ENCODE measurements at places on chromosomes 2 and 18.

DNA sequence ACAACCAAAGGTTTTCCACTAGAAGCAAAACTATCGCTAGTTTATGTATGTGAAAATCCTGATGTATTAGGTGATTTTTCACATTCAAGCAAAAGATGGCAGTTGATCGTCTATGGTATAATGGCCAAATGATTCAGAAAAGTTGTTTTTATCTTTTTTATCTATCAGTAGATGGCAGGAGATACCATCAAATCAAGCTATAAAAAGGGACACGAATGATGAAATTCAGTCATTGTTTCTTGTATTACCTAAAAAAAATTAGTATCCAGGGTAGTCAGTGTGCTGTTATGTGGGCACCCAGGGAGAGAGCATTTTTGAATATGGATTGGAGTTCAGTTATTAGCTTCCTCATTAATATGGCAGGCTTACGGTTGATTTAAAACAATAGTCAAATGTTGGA lies 22.9 kb upstream of the CAVIN2 start:
- no peak for DNase-seq

- DNase-seq = no peak
Observed at GRCh38 chr2:30230497-30231211, 680 bp upstream of the LBH start.

DNA sequence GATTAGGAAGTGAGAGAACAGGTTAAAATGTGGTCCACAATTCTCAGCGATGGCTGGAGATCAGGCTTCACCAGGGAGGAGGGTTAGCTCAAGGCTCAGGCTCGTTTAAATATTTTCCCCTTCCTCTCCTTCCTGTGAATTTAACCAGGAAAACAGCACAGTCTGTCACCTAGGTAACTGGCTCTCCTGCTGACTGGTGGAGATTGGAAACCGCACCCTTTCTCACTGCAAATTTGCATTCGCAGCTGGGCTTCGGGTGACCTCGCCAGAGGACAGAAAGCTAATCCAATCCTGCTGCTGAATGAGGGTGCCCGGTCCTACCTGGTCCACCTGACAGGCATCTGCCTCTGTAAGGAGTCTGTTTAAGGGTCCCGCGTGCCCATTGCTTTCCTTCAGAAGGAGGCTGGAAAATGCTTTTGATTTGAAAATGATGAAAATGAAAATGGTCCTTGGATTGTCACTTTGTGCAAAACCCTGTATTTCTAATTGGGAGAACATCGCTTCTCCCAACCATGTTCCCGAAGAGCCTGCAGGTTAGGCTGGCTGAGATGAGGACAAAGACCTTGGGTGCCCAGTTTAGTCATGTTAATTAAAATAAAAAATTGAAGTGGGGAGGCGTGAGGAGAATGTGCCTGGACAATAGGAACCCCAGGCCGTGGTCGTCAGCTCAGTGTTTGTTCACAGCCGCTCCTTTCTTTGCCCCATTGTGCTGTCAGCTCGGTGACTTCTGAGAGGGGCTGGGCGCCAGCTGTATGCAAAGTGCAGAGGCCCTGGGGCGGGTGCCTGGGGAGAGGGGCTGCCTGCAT lies 43.4 kb upstream of the MTCL1 start:
- no peak for DNase-seq

DNA sequence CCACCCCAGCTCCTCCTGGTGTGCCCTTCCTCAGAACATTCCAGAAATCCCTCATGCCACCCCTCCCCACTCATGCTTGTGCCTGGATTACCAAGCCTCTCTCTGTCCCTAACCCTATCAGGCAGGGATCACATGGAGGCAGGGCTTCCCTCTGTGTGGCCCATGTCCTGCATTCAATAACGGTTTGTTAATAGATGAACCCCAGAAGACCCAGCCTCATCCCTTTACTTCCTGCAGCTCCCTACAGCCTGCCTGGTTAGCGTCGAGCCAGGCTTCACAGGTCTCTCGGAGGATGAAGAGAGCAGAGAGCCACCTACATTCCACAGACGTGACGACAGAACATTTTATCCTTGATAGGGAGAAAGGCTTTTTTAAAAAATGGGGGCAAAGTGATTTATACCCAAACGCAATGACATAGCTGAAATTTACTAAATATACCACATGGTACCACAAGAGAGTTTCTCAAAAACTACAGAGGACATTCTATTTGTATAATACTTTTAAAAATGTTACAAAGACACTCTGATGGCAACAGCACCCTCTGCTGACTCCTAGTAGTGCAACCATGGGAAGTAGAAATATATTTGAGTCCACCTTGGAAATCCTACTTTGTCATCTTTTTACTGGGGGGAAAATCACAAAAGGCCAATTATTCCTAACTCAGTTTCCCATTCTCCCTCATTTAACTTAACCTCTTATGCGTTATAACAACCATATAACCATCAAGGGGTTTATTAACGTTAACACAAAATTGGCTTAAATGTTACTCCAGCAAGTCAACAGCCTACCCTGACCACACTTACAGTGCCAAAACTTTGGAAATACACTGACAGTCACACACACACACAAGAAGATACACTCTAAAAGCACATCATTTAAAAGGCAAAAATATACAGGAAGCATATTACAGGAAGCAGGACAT lies 30.7 kb downstream of the FBXO15 start:
- no peak for DNase-seq

DNA sequence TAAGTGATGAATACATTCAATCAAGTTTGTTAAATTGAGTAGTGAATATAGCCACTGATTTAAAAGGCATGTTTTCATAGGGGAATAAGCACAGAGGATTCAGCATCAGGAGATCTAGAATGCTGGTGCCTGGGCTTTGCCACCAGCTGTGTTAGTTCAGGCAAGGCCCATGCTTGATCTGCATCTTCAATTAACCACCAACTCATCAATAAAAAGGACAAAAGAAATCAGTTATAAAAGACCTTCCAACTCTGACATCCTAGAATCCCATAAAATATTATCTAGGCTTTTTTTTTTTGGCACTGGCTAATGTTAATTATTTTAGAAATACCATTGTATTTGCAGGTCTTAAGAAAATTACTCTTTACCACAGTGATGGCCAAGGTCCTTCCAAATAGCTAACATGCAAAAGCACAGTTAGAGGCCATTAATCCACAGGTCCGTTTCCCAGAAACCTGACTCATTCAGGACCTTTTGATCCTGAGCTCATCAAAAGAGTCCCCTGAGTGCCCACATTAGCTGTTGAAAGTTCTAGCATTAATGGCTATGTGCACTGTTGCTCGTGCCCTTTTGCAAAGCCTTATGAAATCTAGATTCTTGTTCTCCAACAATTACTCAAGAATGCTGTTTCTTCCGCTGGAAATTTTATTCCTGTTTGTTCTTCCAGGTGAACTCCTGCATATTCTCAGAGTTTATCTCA lies 170.0 kb downstream of the CYRIA start:
- DNase-seq = no peak

- no peak for DNase-seq
Observed at GRCh38 chr2:14417551-14417950, 215.0 kb upstream of the LRATD1 start.

DNA sequence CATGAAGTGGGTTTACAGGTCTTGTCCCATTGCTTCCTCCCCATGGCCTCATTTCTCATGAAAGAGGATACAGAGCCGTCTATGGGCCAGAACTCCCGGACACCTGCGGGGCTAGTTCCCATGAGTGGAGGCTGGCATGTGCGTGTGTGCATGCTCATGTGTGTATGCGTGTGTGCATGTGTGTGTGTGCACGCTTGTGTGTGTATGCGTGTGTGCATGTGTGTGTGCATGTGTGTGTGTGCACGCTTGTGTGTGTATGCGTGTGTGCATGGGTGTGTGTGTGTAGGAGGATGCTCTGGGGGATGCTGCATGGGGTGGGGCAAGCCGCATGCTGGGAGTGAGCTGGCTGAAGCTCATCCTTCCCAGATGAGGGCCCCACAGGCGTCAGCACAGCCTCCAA lies 20.8 kb downstream of the INHBB start:
- DNase-seq = no peak

- no peak for DNase-seq
Observed at GRCh38 chr2:224884188-224884587, 158.1 kb downstream of the DOCK10 start.

DNA sequence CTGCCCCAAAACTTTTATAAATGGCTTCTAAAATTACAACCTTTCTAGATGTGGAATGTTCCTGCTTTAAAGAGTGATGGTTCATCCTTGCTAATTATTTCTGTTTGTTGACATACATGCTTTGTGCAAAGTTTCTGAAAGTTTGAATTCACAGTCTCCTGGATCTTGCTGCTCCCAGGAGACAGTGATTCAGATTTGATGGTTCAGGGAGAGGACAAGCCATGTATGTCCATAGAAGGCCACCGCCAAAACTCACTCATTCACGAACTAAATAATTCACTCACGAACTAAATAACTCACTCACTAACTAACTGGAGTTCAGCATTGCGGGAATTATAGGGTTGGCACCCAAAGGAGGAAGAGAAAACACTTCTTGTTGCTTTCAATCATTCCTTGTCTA lies 416.5 kb upstream of the ZEB2 start:
- no peak for DNase-seq

GRCh38 chr2:210203558-210203957 lies 21.7 kb downstream of the ACADL start:
- DNase-seq = no peak

- peak; percentile 70 for DNase-seq
Observed at GRCh38 chr2:218398437-218399390, 954 bp upstream of the CTDSP1 start.

DNA sequence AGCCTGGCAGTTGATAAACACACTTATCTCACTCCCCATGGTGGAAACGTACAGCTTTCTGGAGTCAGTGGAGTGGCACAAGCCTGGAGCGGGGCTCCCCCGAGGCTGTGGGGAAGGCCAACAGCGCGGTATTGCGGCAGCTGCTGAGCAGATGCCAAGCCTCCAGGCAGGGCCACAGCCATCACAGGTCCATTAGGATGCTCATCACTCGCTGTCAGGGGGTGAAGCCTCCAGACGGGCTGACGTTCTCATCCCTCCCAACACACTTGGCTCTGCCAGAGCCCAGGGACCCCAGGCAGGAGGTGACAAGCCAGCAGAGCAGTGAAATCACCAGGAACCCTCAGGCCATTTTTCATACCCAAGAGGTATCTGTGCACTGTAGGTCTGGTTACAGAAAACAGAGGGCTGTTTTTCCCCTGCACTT lies 529.2 kb upstream of the KLHL29 start:
- no peak for DNase-seq

DNA sequence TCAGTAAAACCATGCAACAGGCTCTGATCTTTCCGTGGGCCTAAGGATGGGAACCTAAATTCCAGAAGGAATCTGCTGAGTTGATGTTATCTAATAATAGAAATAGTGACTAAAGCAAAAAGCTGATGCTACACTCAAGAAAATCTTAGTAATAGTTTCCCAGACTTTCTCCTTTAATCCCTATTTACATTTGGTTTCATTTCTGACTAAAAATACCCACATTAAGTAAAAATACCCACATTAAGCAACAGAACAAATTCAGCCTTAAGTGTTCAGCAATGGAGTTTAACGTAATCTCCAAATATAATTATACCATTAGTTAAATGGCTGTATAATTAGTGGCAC lies 50.3 kb downstream of the CCBE1 start:
- no peak for DNase-seq

DNA sequence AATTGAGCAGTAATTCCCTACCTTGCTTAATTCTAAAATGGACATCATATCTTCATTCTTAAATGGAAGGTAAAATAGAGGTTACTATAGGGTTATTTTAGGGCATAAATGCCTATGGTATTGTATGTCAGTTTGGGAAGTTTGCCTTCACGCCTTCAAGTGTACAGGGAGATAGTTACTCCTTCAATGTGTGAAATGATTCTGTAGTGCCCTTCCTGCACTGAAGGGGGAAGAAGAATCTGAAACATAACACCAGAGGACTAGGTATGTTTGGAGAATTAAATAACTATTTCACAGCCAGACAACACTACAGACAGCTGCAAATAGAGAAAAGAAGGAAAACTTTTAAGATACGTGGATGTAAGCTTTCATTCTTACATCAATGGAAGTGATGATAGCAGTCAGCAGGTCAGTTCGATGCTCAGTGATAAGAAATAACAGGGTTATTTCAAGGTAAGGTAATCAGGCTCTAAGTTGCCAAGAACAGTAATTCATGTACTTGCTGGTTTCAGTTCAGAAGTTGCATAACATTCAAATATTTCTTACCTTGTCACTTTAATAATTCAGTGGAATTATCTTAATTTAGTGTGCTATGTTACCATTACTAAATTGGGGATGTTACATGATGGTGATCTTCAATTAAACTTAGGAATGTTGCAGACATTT lies 4.0 kb downstream of the PKP4 start:
- DNase-seq = no peak

GRCh38 chr2:179995741-179996515 lies 11.2 kb downstream of the CWC22 start:
- DNase-seq = no peak

- no peak for DNase-seq
Observed at GRCh38 chr2:95060446-95061118, 35.1 kb downstream of the MAL start.

- DNase-seq = no peak
Observed at GRCh38 chr18:23539296-23539695, 36.0 kb downstream of the RMC1 start.

GRCh38 chr18:11004951-11005350 lies 144.4 kb downstream of the PIEZO2 start:
- no peak for DNase-seq

DNA sequence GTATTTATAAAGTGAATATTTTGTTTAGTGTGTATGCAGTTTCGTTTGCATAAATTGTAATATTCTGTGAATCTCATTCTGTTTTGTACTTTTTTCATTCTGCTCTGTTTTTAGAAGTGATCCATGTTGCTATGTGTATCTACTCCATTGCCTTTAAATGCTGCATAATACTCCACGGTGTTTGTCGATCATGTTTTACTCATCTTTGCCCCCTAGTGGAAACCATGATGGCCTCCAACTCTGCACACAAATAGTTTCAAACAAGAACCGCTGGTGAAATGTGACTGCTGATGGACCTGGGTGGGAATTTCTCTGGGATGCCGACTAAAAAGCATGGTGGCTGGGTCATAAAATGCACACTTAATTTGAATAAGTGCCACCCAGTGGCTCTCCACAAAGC lies 32.0 kb upstream of the SKOR2 start:
- no peak for DNase-seq

- no peak for DNase-seq
Observed at GRCh38 chr2:29892585-29893259, 28.7 kb downstream of the ALK start.

DNA sequence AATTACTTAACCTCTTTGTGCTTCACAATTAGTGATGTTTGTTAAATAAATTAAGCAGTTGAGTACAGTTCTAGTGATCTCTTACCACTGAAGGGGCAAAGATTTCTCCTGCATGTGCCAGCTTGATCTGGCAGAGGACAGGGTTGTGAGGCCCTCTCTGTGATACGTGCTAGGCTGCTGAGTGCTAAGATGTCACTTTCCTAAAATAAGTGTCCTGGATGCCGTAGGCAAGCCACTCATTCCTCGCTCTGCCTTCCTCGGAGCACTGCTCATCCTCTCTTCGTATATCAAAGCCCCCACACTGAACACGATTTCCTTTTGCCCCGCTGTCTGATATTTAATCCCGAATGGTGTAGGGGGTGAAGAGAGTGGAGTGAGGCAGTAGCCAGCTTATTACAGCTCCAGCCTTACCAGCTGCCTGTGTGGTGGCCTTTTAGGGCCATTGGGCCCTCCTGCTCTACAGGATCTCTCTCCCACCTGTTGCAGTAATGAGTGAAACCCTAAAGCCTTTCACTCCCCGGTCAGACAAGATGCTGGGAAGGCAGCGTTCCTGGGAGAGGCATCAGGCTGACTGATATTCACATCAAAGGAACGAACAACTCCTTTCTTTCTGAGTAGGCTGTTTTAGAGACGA lies 40.5 kb downstream of the PTPRM start:
- no peak for DNase-seq

GRCh38 chr18:46677611-46678010 lies 20.6 kb upstream of the LOXHD1 start:
- DNase-seq = no peak
